ENCODE measurements at places on chromosomes 11 and 22.

- no peak for DNase-seq
Measured at GRCh38 chr11:98734686-98735085, 286.1 kb upstream of the CNTN5 start.

- DNase-seq, result no peak
Measured at GRCh38 chr22:38973289-38974169, 8.6 kb upstream of the APOBEC3B start.

- peak; percentile 9 for DNase-seq
Measured at GRCh38 chr22:35921777-35922176, 106.8 kb downstream of the RBFOX2 start.

DNA sequence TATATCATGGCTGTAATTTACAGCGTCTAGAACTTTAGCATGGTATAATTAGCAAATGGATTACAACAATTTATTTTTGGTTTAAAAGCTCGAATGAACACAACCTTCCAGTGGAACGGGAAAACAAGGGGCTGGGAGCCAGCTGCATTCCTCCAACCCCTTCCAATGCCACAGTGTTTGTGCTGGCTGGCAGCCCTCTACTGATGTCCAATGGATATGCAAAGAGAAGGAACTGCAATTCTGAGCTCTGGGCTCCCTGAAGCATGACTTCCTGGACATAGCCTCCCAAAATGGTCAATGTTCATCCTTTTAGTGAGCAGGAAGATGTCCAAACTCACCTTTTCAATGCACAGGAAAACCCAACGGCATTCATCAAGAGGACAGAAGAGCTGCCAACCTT, 288.3 kb downstream of the TENM4 start:
- DNase-seq, result no peak

DNA sequence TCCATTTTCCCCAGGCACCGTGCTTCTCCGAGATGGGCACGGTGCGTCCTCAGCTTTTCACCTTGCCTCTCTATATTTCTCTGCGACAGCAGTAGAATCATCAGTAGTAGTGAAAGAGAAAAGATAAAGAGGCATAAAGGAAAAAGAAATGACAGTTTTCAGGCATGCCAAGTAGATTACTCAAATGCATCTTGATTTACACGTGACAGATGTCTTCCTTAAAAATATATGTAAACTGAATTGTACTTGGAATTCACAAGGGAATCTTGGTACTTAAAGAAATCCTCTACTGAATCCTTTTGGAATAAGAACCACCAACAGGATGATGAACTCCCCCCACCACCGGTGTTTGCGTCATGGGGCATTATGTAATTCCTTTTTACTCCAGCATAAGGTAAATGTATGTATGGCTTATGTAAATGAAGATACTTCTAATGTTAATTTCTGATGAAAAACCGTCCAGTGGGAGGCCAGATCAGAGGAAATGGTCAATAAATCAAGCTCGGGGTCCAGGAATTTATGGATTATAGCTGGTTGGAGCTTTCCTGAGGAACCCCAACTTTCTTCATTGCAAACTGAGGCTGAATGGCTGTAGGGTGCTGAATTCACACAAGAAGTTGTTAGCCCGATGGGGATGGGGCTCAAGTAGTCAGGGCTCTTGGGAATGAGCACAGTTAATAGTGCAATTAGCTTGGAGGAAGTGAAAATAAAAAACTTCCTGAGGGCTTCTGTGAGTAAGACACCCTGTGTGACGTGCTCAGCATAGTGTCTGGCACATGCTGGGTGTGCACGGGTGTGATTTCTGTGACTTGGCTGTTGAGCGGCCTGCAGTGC, 630.4 kb downstream of the OPCML start:
- DNase-seq, result no peak

- no peak for DNase-seq
Measured at GRCh38 chr11:47857892-47858543, 9.9 kb upstream of the NUP160 start.

DNA sequence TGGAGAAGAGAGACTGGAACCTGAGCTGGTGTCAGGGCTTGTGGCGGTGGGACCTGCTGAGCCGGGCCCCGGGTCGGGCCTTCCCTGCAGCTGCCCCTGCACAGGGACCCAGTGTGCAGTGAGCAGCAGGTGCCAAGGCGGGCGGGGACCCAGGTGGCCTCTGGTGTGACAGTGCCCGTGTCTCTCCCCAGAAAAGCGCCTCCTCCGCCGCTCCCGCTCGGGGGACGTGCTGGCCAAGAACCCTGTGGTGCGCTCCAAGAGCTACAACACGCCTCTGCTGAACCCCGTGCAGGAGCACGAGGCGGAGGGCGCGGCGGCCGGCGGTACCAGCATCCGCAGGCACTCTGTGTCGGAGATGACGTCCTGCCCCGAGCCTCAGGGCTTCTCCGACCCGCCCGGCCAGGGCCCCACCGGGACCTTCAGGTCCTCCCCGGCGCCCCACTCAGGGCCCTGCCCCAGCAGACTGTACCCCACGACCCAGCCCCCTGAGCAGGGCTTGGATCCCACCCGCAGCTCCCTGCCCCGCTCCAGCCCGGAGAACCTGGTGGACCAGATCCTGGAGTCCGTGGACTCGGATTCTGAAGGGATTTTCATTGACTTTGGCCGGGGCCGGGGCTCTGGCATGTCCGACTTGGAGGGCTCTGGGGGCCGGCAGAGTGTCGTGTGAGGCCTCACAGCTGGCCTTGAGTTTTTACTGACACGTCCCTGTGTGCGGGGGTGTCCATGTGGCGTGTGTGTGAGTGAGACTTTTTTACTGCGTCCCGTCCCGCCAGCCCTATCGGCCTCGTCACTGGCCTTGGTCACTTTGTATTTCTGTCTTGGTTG, 15.6 kb upstream of the ARHGAP8 start:
- no peak for DNase-seq

DNA sequence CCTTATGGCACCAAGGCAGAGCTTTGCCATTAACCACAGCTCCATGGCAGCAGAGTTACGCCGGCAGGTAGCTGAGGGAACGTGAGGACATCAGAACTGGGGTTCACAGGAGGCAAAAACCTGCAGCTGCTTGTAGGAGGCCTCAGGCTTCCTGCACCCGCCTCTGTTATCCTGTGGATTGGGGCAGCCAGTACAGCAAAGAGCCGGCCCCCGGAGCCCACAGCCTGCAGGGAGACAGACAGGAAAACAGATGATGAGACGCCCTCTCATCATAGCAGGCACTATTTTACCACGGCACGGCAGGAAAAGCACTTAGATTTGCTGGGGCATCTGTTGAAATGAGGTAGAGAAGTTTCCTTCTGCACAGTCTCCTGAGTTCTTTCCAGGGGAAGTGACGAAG, 870.3 kb downstream of the TBC1D22A start:
- DNase-seq, result no peak

DNA sequence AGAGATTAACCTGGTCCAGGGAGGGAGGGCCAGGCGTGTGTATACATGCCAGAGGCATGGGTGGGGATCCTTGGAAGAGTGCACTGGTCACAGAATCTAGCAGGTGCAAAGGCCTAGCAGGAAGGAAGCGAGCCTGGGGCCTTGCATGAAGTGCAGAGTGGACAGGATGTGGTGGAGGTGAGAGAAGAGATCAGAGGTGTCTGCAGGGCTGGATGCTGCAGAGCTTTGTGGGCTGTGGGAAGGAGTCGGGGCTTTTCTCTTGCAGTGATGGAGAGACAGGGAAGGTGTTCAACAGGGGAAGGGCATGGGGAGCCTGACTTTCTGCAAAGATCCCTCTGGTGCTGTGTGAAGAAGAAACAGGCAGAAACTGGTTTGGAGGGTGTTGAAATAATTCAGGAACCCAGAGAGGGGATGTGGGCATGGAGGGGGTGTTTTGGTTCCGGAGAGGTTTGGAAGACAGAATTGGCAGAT, 2.5 kb upstream of the TPST2 start:
- DNase-seq, result no peak

GRCh38 chr11:128494418-128495332, 92.7 kb downstream of the ETS1 start:
- DNase-seq, result no peak

DNA sequence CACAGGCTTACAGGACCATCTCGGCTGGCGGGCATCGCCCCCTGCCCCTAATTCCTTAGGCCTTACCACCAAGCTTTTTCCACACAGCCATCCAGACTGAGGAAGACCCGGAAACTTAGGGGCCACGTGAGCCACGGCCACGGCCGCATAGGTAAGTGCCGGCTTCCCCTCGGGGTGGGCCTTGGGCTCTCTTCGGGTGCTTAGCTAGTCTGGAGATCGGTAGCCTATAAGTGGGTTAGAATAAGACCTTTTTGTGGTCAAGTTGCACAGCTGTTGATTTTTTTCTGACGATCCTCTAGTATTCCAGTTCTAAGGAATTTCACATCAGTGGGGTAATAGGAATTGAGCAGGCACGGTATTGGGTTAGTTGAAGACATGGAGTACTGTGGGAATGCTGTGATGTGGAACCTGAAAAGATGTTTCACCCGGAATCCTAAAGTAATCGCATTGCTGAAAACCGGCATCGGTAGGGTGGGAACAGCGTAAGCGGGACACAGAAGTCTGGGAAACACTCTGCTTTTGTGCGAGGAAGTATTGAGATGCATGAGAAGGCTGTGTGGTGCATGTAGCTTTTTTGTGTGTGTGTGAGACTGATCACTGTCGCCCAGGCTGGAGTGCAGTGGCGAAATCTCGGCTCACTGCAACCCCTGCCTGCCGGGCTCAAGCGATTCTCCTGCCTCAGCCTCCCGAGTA, 669 bp downstream of the RPL27A start:
- no peak for DNase-seq

- no peak for DNase-seq
Measured at GRCh38 chr11:6397156-6397555, 6.9 kb downstream of the SMPD1 start.

- DNase-seq, result no peak
Measured at GRCh38 chr22:35411102-35411501, 11.2 kb downstream of the MCM5 start.

DNA sequence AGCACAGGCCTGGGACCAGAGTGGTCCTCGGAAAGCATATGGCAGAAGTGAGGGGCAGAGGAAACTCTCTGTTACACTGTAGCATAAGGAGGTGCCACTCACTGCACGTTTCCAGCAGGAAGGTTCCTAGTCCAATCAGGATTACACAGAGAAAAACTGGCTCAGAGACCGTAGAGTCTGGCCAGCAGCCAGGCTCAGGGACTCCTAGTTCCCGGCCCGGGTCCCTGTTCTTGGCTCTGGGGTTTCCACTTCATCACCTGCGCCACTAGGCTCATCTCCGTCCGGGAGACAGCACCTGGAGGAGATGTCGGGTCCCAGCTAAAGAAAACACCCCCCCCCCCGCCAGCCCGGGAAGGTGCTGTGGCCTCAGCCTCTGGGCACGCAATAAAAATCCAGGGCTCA, 1.1 kb downstream of the TTLL12 start:
- DNase-seq, result peak; percentile 5

All from NCI-H1092 (cell line).